Glutamatergic neuron (in vitro differentiated cells): ENCODE measurements at places on chromosomes 11 and 22. TPM values are rescaled to one million over a fixed set of nuclear protein-coding genes. Genes with fewer than 3 reads are reported as not detected.

DNA sequence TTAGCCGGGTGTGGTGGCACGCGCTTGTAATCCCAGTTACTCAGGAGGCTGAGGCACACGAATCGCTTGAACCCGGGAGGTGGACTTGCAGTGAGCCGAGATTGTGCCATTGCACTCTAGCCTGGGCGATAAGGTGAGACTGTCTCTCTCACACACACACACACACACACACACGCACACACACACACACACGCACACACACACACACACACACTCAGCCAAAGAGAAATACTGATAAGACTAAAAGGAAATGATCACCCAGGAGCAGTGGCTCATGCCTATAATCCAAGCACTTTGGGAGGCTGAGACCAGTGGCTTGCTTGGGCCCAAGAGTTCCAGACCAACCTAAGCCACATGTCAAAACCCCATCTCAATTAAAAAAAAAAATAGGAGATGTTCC lies 20.8 kb downstream of the HSPA8 start:
- DNase-seq: no peak
- peaks cover 2% of the 10 kb centered on the region for H3K27me3 ChIP-seq
- H3K4me3 ChIP-seq: no peak overlapping the region
- no peak overlapping the region for H3K27ac ChIP-seq
- H3K4me1 ChIP-seq: no peaks in the 10 kb centered on the region

- peaks cover 5% of the 10 kb centered on the region for H3K4me1 ChIP-seq
- no peaks in the 10 kb centered on the region for H3K27me3 ChIP-seq
- no peak for DNase-seq
These were observed 19.6 kb upstream of the TBCEL start for GRCh38 chr11:121004206-121004840.

GRCh38 chr11:92703449-92703830 lies 266.0 kb upstream of the MTNR1B start:
- H3K4me1 ChIP-seq: peaks cover 52% of the 10 kb centered on the region
- peak overlapping the region; percentile 53 for H3K4me3 ChIP-seq
- H3K27ac ChIP-seq: peak overlapping the region; percentile 90
- DNase-seq: peak; percentile 51
- H3K36me3 ChIP-seq: peaks cover 17% of the 10 kb centered on the region

- no peak for DNase-seq
- no peak overlapping the region for H3K4me3 ChIP-seq
- no peak overlapping the region for H3K27ac ChIP-seq
These were observed 4747.7 kb upstream of the OR11H1 start for GRCh38 chr22:10780281-10780680.

DNA sequence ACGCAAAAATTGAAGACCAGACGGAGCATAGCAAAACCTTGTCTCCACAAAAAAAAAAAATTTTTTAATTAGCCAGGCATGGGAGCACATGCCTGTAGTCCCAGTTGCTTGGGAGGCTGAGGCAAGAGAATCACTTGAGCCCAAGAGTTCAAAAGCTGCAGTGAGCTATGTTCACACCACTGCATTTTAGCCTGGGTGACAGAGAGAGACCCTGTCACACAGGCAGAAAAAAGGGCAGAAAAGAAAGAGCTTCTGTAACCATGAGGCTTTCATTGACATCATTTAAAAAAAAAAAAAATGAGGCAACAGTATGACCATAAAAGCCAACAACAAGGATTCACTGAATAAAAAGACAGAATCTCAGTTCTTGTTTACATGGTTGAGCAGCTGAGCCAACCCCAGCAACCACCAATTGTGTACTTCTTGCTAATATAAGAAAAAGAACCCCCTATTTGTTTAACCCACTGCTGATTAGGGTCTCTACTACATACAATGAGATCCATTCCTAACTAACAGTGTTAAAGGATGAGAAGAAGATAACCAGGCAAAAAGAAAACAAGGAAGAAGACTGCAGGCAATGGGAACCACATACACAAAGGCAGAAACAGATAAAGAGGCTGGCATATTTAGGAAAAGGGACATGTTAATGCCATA lies 86.2 kb upstream of the SCUBE2 start:
- no peak overlapping the region for H3K4me3 ChIP-seq
- no peak overlapping the region for H3K27ac ChIP-seq
- peaks cover 4% of the 10 kb centered on the region for H3K4me1 ChIP-seq
- H3K36me3 ChIP-seq: no peaks in the 10 kb centered on the region
- DNase-seq: no peak

DNA sequence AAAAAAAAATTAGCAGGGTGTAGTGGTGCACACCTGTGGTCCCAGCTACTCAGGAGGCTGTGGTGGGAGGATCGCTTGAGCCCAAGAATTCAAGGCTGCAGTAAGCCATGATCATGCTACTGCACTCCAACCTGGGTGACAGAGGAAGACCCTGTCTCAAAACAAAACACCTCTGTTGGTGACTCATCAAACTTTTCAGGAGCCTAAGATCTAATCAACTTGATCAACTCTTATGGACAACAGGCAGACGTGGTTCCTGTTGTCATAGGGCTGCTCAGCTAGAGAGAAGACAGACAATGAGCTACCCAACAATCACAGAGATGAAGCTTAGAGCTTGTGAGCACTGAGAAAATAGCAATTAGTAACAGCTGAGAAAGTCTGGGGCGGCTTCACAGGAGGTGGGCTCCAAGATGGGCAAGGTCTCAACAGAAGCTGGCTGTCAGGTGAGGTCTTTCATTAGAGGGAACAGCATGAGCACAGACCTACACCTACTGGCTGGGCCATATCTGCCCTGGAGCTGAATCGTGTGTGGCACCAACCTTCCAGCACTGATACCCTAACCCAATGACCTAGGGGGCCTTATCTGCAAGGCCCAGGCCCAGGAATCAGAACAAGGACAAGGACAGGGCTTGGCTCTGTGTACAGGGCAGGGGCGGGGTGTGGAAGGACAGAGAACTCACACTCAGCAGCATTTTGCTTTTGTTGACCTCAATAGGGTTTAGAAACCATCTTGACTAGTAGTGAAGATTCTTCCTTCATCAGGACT lies 7.2 kb upstream of the UCP3 start:
- no peak overlapping the region for H3K4me3 ChIP-seq
- H3K36me3 ChIP-seq: peaks cover 7% of the 10 kb centered on the region
- H3K4me1 ChIP-seq: no peaks in the 10 kb centered on the region
- H3K27me3 ChIP-seq: peaks cover 1% of the 10 kb centered on the region

GRCh38 chr11:79226126-79226525 lies 214.7 kb downstream of the TENM4 start:
- H3K4me1 ChIP-seq: peaks cover 12% of the 10 kb centered on the region
- no peak for DNase-seq
- no peaks in the 10 kb centered on the region for H3K36me3 ChIP-seq
- no peak overlapping the region for H3K27ac ChIP-seq
- H3K4me3 ChIP-seq: no peak overlapping the region

GRCh38 chr11:76748948-76749347 lies 34.2 kb upstream of the TSKU start:
- H3K4me1 ChIP-seq: peaks cover 11% of the 10 kb centered on the region
- H3K27me3 ChIP-seq: peaks cover 4% of the 10 kb centered on the region
- H3K36me3 ChIP-seq: no peaks in the 10 kb centered on the region
- no peak for DNase-seq
- H3K27ac ChIP-seq: no peak overlapping the region

GRCh38 chr11:111285189-111286091 lies 12.9 kb upstream of the POU2AF3 start:
- peaks cover 2% of the 10 kb centered on the region for H3K27me3 ChIP-seq
- H3K4me3 ChIP-seq: no peak overlapping the region
- H3K36me3 ChIP-seq: no peaks in the 10 kb centered on the region
- no peak for DNase-seq

DNA sequence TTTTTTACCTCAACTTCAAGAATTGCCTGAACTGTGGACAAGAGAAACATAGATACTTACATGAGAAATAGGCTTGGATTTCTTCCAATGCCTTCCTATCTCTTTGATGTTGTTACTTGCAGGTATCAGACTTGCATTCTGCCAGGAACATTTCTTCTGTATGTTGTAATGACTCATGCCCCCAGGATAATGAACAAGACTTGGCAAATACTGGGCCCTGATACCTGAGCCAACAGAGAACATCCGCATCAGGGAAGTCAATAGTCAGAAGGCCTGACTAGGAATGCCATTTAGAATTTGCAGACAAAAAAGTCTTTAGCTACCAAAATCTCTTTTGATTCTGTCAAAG lies 273.7 kb upstream of the KIRREL3 start:
- peaks cover 1% of the 10 kb centered on the region for H3K27me3 ChIP-seq
- H3K4me1 ChIP-seq: no peaks in the 10 kb centered on the region
- no peak overlapping the region for H3K27ac ChIP-seq
- H3K4me3 ChIP-seq: no peak overlapping the region

Gene PITPNM1
- total RNA-seq: 25.6 TPM

DNA sequence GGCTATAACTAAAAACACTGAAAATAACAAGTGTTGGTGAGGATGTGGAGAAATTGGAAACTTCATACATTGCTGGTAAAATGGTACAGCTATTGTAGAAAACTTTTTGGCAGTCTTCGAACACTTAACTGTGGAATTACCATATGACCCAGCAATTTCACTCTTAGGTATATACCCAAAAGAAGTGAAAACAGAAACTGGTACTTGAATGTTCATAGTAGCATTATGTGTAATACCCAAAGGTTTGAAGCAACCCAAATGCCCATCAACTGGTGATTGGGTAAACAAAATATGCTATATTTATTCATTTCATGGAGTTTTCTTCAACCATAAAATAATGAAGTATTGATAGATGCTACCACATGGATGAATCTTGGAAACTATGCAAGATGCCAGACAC lies 40.8 kb upstream of the FTH1 start:
- no peaks in the 10 kb centered on the region for H3K27me3 ChIP-seq
- no peak overlapping the region for H3K27ac ChIP-seq
- no peaks in the 10 kb centered on the region for H3K36me3 ChIP-seq
- DNase-seq: no peak
- no peak overlapping the region for H3K4me3 ChIP-seq

GRCh38 chr11:19843079-19843478 lies 130.4 kb downstream of the NAV2 start:
- H3K27ac ChIP-seq: no peak overlapping the region
- peaks cover 23% of the 10 kb centered on the region for H3K4me1 ChIP-seq
- H3K4me3 ChIP-seq: no peak overlapping the region
- no peaks in the 10 kb centered on the region for H3K36me3 ChIP-seq

GRCh38 chr11:132402071-132402684 lies 1031.8 kb downstream of the NTM start:
- peak; percentile 45 for DNase-seq
- no peaks in the 10 kb centered on the region for H3K36me3 ChIP-seq
- H3K4me3 ChIP-seq: no peak overlapping the region
- no peak overlapping the region for H3K27ac ChIP-seq
- H3K27me3 ChIP-seq: peaks cover 2% of the 10 kb centered on the region

Gene DDTL
- 0.96 TPM for total RNA-seq

GRCh38 chr11:71542382-71542781 lies 4.6 kb downstream of the KRTAP5-8 start:
- H3K36me3 ChIP-seq: peaks cover 12% of the 10 kb centered on the region
- no peak overlapping the region for H3K27ac ChIP-seq
- H3K27me3 ChIP-seq: peaks cover 7% of the 10 kb centered on the region
- DNase-seq: no peak
- H3K4me3 ChIP-seq: no peak overlapping the region
